ENCODE measurements at places on chromosomes 2 and 18.

GRCh38 chr2:37795938-37796337 is 124.5 kb upstream of the CDC42EP3 start:
- DNase-seq, result no peak

DNA sequence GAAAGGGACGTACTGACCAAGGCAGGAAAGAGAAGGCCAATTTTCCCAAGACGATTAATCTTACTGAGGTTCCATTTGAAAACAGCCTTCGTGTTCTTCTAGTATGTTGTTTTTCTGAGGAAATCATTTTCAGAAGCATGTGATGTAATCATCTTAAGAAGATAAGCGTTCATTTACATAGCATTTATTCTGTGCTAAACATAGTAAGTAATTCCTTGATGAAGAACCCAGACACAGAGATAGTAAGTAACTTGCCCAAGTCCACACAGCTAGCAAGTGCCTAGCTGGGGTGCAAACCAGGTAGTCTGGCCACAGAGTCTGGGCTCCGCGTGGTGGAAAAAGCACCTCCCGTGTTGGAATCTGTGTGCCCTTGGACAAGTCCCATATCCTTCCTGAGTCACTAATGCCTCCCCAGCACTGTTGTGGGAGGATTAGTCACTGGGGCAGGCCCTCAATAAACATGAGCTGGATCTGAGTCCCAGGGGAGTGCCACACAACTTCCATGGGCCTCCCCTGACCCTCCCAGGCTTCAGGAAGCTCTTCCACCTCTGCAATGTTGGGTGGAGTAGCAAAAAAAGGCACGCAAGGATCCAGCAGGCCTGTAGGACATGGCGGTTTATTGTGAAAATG is 26.9 kb upstream of the ASAP2 start:
- peak; percentile 70 for DNase-seq

- DNase-seq, result peak; percentile 79
Observed at GRCh38 chr2:12965540-12966269, 249.0 kb downstream of the TRIB2 start.

- no peak for DNase-seq
Observed at GRCh38 chr2:54239427-54239826, 16.6 kb downstream of the TSPYL6 start.

GRCh38 chr2:73925853-73926492 is 707 bp upstream of the DGUOK start:
- DNase-seq, result no peak

- DNase-seq, result no peak
Observed at GRCh38 chr2:236558993-236559978, 10.3 kb upstream of the ACKR3 start.

- no peak for DNase-seq
Observed at GRCh38 chr2:238143239-238143951, 4.9 kb downstream of the KLHL30 start.

DNA sequence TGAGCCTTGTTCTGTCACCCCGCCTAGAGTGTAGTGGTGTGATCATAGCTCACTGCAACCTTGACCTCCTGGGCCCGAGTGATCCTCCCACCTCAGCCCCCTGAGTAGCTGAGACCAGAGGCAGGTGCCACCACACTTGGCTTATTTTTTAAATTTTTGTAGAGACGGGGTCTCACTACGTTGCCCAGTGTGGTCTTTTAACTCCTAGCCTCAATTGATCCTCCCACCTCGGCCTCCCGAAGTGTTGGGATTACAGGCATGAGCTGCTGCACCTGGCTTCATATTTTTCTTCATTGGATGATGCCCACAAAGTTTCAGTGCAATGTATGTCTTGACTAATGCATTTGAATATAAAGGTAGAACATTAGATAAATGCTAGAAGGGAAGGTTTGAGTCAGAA is 120.8 kb downstream of the FMNL2 start:
- no peak for DNase-seq

GRCh38 chr2:134988994-134989605 is 58.1 kb downstream of the MAP3K19 start:
- DNase-seq, result peak; percentile 22

- no peak for DNase-seq
Observed at GRCh38 chr2:168194784-168195522, 52.4 kb downstream of the STK39 start.

GRCh38 chr2:122422384-122422991 is 667.0 kb downstream of the TSN start:
- DNase-seq, result no peak

DNA sequence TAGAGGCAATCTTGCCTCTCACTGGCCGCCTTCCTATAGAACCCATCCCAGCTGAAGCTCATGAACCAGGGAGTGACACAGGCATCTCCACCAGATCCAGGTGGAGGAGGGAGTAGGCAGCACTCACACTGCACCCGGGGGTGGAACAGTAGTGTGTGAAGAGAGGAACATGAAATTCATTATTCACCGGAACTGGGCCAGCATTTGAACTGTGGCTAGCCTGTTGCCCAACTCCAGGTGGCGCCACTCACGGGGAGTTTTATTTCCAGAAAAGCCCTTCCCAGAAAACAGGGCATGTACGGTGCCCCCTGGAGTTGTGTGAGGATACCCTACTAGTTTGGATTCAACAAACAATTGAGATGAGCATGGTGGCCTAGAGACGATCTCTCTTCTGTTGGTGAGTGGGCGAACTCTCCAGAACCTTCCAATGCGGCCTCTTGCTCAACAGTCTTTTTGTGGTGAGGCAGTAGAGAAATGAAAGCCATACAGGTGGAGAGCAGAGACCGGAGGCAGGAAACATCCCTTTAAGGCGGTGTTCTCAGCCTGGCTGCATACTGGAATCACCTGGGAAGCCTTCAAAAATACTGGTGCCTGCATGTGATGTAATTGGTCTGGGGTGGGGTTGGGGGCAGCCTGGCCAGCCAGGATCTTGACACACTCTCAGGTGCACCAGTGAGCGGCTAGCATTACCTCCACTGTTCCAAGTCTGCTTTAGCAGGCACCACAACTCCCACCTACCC is 73.5 kb upstream of the NEDD4L start:
- no peak for DNase-seq

DNA sequence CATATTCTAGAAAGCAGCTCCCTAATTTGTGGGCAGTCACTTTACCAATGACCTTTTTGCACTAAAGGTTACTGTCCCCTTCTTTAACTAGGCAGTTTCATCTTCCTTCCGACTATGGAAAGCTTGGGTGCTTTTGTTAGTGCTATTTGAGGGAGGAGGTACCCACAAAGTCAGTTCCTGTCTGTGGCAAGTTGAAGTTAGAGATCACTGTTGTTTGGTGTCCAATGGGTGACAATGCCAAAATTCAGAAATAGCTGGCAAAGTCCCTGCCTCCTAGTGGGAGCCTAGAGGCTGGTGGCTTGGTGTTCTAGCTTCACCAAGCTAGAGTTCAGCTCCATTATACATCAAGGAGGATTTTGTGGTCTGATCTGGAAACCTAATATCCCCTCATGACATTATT is 87.1 kb upstream of the PNPT1 start:
- DNase-seq, result no peak

DNA sequence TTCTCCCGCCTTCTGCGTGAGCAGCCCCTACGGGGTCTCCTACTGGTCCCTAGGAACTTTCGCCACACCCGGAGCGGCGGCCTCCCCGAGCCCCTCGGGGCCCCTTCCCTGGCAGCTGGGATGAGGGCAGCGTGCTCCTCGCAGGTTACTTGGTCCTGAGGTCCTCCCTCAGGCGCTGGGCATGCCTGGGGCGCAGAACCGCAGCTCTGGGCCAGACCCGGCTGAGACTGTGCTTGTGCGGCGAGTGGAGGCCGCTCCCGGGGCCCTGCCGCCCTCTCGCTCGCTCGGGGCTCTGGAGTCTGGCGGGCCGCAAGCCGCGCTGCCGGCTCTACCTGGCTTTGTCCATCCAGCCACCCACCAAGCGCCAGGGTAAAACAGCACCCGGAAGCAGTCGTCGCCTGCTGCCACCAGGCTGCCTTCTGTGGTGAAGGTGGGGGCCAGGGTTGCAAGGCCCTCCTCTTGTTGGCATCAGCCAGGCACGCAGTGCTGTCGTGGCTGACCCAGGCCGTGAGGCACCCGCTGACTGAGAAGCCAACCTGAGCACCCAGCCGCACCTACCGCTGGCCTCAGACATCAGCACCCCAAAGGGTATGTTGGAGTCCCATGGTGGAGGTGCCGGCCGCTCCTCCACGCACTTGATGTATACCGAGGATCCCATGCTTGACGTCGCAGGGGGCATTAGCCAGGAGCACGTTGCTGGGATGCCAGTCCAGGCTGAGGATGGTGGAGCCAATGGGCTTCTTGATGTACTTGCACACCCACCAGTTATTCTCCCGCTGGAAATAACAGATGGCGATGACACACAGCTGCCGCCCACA is 46.1 kb upstream of the PTH2R start:
- no peak for DNase-seq

- DNase-seq, result peak; percentile 70
Observed at GRCh38 chr2:48107326-48107925, 201.1 kb upstream of the FBXO11 start.

DNA sequence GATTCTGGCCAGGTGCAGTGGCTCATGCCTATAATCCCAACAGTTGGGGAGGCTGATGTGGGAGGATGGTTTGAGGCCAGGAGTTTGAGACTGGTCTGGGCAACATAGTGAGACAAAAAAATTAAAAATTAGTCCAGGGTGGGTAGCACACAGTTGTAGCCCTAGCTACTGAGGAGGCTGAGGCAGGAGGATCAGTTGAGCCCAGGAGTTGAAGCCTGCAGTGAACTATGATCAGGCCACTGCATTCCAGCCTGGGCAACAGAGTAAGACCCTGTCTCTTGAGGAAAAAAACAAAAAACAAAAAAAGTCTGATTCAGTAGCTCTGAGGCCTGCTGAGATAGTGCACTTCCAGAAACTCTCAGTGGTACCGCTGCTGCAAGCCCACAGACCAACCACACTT is 7.9 kb upstream of the TET3 start:
- no peak for DNase-seq

- no peak for DNase-seq
Observed at GRCh38 chr2:74682501-74682900, 28.5 kb downstream of the SEMA4F start.

DNA sequence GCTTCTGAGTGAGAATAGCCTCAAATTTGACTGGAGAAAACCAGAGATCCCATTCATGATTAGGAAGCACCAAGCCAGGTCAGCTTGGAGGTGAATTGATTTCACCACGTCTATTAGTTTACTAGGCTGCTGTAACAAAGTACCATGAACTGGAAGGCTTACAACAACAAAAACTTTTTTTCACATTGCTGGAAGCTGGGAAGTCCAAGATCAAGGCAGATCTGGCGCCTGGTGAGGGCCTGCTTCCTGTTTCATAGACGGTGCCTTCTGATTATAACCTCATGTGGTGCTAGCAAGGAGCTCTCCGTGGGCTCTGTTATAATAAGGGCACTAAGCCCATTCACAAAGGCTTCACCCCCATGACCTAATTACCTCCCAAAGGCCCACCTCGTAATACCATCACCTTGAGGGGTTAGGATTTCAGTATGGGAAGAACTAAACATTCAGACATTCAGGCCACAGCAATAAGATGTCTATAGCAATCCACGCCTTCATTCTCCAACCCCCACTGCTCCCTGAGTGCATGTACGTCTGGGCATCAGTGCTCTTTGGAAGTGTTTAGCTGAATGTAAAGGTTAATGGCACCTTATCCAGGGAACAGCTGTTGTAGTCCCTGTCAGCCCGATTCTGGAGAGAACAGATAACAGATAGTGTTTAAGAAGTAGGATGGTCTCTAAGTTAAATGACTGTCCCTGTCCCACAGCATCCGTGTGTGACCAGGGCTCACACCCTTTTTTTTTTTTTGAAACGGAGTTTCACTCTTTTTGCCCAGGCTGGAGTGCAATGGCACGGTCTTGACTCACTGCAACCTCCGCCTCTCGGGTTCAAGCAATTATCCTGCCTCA is 89.2 kb downstream of the SOCS6 start:
- no peak for DNase-seq

All from inflammatory macrophage treated with lipopolysaccharide for 4 hours (primary cell).